ENCODE measurements at places on chromosomes 6 and 20.

DNA sequence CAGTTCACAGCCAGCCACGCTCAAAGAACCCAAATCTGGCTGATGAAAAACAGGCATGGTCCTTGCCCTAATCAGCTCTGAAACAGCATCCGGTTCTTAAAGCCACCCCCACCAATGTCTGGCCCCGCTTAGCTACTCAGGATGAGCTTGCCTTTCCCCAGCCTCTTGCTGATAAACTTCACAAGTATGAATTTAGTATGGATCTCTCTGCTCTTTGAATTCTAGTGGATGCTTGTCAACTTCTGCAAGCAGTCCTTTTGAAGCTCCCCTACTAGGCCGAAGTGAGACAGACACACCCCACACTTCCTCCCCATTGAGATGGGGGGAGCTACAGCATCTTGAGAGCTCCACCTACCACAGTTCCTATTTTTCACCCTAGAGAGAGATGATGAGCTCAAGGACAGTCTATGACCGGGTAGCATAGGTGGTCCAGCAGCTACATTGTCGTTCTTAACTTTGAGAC, 36.7 kb downstream of the EBF4 start:
- DNase-seq: no peak

GRCh38 chr6:47009583-47009982, 32.5 kb downstream of the ADGRF1 start:
- no peak for DNase-seq

DNA sequence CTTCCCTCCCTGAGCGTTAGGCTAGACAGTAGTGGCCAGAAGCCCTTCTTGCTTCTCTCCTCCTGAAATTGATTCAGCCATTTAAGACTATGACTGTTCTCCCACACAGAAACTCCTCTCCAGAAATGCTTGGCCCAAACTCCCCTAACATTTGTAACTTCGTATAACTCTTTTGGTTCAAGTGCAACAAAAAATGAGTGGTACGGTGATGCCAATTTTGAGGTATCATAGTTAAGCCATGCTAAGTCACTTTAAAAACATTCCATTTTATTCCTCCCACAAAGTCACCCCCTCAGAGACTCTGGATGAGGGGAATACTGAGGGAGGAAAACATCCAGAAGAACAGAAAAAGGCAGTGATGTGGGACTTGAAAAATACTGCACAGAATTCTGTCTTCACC, 21.1 kb upstream of the ROS1 start:
- no peak for DNase-seq

- DNase-seq: no peak
Measured at GRCh38 chr6:62283796-62284411, 2.1 kb downstream of the KHDRBS2 start.

- DNase-seq: no peak
Measured at GRCh38 chr20:56614196-56614595, 14.9 kb upstream of the TFAP2C start.

- DNase-seq: no peak
Measured at GRCh38 chr6:257774-258173, 34.5 kb upstream of the DUSP22 start.

All from sciatic nerve (tissue), 2 donors.